Left colon (tissue), 2 donors: ENCODE measurements at places on chromosomes 5 and 9. TPM values are rescaled to one million over a fixed set of nuclear protein-coding genes. Genes with fewer than 3 reads are reported as not detected.

DNA sequence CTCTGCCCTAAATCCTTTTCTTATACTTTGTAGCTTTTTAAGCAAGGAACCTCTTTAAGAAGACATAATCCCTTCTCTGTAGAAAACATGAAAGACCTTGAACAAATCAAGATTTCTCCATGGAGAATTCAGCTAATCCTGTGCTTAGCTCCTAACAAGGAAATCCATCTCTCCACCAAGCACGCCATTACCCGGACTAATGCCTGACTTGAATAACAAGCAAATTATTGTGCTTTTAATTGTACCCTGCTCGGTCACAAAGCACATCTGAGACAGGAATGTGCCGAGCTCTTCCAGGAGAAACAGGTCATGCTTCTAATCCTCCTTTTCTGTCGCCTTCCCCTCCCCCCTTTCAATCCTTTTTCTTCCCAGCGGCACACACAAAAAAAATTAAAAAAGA is 141.3 kb downstream of the PSAT1 start:
- no peak for DNase-seq

DNA sequence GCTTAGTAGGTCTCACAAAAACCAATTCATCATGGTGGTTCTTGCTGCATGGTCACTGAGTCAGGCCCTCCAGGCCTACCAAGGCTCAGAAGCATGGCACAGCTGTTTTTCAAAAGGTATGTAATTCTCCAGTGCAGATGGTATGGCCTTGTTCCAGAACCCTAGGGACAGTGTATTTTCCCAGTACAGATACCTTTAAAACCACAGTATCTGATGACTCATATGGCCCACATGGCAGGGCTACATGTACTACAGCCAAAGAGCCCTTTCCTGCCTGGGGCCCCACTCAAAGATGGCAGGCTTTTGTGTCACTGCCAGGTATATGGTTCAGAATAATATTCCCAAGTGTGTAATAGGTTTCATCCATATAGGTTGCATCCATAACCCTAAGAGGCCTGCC is 16.5 kb downstream of the CSF2 start:
- DNase-seq = no peak

Gene LECT2
- total RNA-seq = not detected

DNA sequence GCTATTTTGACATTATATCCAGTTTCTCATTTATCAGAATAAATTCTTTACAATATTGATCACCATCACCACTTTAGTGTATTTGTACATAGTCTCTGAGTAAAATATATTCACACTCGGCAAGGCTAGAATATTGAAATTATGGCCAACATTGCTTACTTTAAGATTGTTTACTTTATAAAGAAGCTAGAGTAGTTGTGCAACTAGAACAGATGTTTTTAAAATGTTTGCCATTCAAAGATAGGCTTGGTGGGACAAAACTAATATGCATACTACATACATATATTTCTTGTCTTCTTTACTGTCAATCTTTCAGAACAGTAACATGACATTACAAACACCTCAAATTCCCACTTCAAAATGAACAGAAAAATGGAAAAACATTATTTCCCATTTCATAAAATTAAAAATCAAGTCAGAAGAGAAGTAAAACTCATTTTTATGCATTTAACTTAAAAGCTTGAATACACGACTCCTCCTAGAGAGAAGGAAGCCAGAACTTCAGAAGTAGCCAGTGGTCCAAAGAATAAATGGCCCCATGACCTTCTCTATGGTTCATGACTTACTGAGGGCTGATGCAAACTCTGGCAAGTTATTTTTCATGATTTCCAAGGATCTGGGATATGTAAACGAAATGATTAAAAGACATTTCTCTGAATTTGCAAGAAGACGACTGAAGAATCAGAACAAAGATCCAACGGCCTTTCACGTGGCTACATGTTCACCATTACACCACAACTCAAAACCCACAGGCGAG is 14.1 kb downstream of the MTX3 start:
- no peak for DNase-seq

Gene KIF24
- 2.2 TPM for total RNA-seq

DNA sequence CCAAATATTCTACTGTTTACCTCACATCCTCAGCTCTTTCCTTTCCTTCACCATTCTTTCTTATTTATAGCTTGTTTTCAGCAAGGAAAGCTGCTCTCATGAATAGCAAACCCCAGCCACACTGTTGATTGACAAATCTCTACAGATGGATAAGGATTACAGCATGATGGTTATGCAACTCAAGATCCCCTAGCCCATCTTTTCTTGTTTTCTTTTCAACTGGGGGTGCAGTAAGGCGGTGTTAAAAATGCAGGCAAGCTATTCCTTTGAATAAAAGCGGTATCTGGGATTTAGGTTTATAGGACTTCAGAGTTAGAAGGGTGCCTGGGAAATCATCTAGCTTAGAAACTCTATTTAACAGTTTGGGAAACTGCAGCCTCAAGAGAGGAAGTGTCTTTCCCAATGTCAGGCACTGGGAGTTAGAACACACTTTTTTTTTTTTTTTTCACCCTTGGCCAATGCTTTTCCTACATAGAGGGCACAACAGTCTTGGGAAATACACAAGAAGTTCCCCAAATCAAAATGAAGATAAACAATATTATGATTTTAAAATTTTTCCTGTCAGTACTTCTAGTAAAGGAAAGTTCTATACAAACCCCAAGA is 2.6 kb downstream of the SPARC start:
- DNase-seq = no peak

Gene PCDHA1
- not detected for total RNA-seq

GRCh38 chr5:103111468-103111867 is 8.5 kb downstream of the GIN1 start:
- no peak for DNase-seq

Gene ASPN
- total RNA-seq = 0.46 TPM

DNA sequence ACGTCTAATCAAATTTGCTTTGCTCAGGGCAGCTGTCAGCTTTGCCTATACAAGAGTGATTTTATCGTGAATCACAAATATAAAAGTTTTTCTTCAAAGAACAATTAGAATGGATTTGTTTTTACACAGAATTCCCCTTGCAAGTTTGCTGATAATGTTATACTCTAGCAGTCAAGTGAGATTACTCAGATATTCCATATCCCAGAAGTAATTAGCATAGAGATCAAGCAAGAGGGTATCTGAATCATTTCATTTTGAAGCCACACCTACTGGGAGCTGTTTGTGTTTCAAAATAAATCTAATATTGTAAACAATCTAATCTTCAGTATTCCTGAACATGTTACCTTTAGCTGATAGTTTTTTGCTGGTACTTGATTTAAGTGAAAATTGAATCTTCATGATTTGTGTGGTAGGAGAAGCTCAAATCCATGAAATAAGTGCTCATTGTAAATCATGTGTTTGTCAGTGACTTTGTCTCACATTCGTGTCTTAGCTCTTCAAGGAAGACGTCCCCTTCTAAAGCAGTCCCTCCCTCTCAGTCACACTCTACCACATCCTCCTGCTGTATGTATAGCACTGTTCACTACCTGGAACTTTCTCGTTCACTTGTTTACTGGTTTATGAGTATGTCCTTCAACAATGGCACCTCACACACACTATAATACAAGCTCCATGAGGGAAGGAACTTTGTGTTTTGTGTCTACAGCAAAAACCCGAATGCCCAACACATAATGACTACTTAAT is 3.3 kb upstream of the TTC39B start:
- DNase-seq = no peak

GRCh38 chr5:181205761-181206649 is 1.0 kb upstream of the TRIM7 start:
- no peak for DNase-seq

Gene FBP2
- total RNA-seq = not detected

GRCh38 chr5:6370580-6370979 is 7.8 kb downstream of the MED10 start:
- no peak for DNase-seq

DNA sequence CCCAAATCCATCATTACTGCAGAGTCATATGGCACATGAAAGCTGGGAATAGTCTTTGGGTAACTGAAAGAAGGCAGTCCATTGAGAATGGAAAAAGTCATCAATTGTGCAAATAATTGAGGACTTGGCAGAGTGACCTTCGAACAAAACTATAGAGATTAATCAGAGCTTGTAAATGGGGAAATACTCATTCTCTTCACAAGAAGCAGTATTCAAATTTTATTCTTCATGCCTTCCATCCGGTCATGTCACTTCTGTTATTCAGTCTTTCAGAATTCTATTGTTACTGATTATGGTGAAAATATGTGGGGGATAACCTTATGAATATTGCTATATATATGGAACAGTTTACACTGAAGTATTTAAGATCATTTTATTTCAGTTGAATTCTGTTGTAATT is 8.1 kb downstream of the RGMB start:
- DNase-seq = no peak

Gene DPP7
- total RNA-seq = 66.0 TPM

- DNase-seq = no peak
These were observed 317.0 kb downstream of the ICE1 start for GRCh38 chr5:5739490-5739945.

GRCh38 chr5:162785673-162786072 is 651.7 kb upstream of the CCNG1 start:
- DNase-seq = no peak

GRCh38 chr5:108625654-108626053 is 122.0 kb upstream of the FER start:
- no peak for DNase-seq

DNA sequence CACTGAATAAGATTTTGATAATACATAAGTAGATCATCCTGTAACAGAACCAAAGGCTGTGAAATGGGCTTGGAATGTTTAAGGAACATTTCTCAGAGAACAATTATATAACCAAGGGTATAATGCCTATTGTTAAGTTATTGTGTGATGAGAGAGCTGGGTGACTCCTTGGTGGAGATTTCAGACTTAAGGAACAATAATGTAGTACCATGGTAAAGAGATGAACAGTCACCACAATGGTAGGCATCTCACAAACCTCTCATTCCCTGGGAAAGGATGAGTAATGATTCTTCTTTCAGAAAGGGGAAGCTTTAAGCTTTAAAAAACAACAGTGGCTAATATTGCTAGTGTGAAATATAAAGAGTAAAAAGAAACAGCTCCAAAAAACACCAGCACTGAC is 147.4 kb downstream of the TRIM36 start:
- DNase-seq = no peak

Gene RLN2
- not detected for total RNA-seq

- DNase-seq = no peak
These were observed 429.5 kb downstream of the DTWD2 start for GRCh38 chr5:118558871-118559270.

- DNase-seq = no peak
These were observed 23.2 kb upstream of the GOLGA1 start for GRCh38 chr9:124964056-124964455.

Gene TLX3
- not detected for total RNA-seq

Gene C5
- 1.9 TPM for total RNA-seq

- peak; percentile 24 for DNase-seq
These were observed 545.6 kb downstream of the CAAP1 start for GRCh38 chr9:26346942-26347477.

DNA sequence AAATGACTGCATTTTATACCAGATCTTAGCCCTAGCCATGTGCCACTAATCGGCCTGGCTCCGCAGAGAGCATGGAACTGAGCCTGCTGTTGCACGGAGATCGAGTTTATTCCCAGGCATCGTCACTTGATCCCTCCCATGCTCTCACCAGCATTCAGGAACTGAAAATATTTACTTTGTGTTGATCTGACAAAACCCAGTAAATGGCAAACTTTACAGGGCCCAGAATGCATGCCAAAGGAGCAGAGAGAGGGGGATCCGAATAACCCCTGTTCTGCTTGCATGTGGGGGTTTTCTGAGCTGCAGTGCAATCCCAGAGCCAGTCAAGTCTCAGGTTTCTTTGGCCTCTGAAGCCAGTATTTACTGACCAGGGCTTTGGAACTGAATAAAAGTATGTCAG is 87.3 kb downstream of the GAS1 start:
- no peak for DNase-seq

GRCh38 chr9:116267021-116267420 is 113.4 kb downstream of the PAPPA start:
- DNase-seq = no peak

Gene SLC9A3
- 170 TPM for total RNA-seq

DNA sequence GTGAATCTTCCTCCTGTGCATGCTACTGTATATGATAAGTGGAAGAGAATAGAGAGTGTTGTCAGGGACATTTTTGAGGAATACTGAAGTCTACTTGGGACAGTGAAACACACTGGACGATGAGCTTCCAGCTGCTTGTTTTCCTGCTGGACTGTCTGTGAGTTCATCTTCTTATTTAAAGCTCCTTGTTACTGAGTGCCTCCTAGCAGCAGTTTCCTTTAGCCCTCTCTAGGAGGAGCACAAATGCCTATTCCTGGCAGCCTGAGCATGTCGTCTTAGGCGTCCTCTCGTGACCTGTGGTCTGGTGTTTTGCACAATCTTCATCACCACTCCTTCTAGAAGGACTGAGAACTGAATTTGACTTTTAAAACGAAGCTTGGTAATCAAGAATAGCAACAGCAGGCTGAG is 43.8 kb downstream of the ANKRD33B start:
- no peak for DNase-seq

- no peak for DNase-seq
These were observed 139.1 kb downstream of the PIP5K1B start for GRCh38 chr9:68844157-68844556.

Gene PLPP7
- 0.43 TPM for total RNA-seq

- no peak for DNase-seq
These were observed 598.5 kb downstream of the BNC2 start for GRCh38 chr9:16271967-16272366.

DNA sequence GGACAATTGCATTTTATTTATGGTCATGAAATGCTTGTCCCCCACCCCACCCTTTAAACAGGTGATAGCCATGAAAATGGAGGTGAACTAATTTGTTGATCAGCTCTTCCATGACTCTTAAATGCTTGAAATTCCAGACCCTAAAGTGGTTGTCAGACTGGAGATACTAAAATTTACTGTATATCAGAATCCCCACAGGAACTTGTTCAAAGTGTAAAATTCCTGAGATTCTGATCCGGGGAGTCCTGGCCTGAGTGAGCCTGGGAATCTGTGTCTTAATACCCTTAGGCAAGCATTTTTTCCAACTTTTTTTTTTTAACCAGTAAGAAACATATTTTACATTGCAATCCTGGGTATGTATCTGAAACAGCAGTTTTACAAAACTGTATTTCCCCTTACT is 4.7 kb downstream of the SKP2 start:
- DNase-seq = no peak

Gene HTR1A
- total RNA-seq = not detected

DNA sequence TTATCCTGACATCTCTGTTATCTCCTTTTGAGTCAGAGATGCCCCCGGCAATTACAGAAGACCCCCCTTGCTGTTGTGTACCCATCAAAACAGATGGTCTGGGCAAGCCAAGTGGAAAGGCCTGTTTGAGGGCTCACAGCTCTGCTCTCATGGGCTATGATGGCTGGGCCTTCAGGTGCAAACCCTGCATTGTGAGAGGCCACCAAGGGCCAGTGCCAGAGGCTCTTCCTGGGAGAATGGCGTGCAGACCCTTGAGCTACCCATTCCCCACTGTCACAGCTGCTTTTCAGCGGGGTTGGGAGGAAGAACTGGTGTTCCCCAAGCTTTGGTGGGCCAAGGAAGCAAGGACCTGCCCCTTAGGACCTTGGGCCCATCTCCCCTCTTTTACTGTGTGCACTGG is 174.7 kb upstream of the PPP1R26 start:
- no peak for DNase-seq

Gene STKLD1
- total RNA-seq = 0.95 TPM

GRCh38 chr5:32387211-32387610 is 57.3 kb downstream of the ZFR start:
- DNase-seq = no peak
